ENCODE measurements at places on chromosomes 11 and 22. TPM values are rescaled to one million over a fixed set of nuclear protein-coding genes. Genes with fewer than 3 reads are reported as not detected.

Gene KLHL35
- total RNA-seq: 0.48 TPM

Gene OR4A47
- not detected for total RNA-seq

Gene SLN
- total RNA-seq: 24.8 TPM

Gene SYT8
- not detected for total RNA-seq

Gene CDHR5
- total RNA-seq: not detected

Gene CCDC88B
- 7.7 TPM for total RNA-seq

Gene SLC22A25
- total RNA-seq: not detected

Gene TRMU
- 37.7 TPM for total RNA-seq

Gene SPON1
- 3.0 TPM for total RNA-seq

Gene TBX10
- 0.51 TPM for total RNA-seq

Gene ALX4
- 0.03 TPM for total RNA-seq

Gene RASL10A
- 1.3 TPM for total RNA-seq

Gene ISX
- total RNA-seq: not detected

Gene CAT
- 135 TPM for total RNA-seq

Gene UBASH3B
- total RNA-seq: 2.5 TPM

Gene SOX10
- total RNA-seq: 1.2 TPM

Gene GAL
- not detected for total RNA-seq

Gene SGSM1
- 9.2 TPM for total RNA-seq

Gene OR4D6
- total RNA-seq: not detected

Gene SLC6A5
- total RNA-seq: not detected

Gene RASSF10
- total RNA-seq: 0.22 TPM

Gene SYT7
- 23.7 TPM for total RNA-seq

Gene SMTNL1
- not detected for total RNA-seq

Gene EHF
- 2.3 TPM for total RNA-seq

Gene RAB38
- total RNA-seq: 0.73 TPM

Gene USP2
- total RNA-seq: 136 TPM

Gene SLC43A1
- 5.4 TPM for total RNA-seq

Gene FGF4
- not detected for total RNA-seq

Gene TSGA10IP
- not detected for total RNA-seq

Gene KCNJ11
- 27.7 TPM for total RNA-seq

Gene ANO9
- 0.08 TPM for total RNA-seq

Gene MMP8
- not detected for total RNA-seq

Gene GP1BB
- total RNA-seq: not detected

Gene CTSW
- 0.73 TPM for total RNA-seq

Gene SHANK3
- 19.3 TPM for total RNA-seq

Gene TRIM29
- total RNA-seq: not detected

Gene KRTAP5-11
- total RNA-seq: not detected

Gene SCGB1C1
- total RNA-seq: not detected

Gene FAU
- total RNA-seq: 666 TPM

Gene CCDC89
- total RNA-seq: 0.97 TPM

Gene MOGAT2
- 0.13 TPM for total RNA-seq

Gene RFPL2
- total RNA-seq: not detected

Gene OR8G1
- total RNA-seq: not detected

Gene IGLL1
- total RNA-seq: not detected

Gene PATE1
- not detected for total RNA-seq

Gene KRTAP5-2
- total RNA-seq: not detected

Gene PHOX2A
- not detected for total RNA-seq

Gene LRRC4C
- 0.62 TPM for total RNA-seq

Gene PDE3B
- 5.3 TPM for total RNA-seq

Gene BDNF
- 4.0 TPM for total RNA-seq

Gene ARHGEF17
- total RNA-seq: 51.5 TPM

Gene KCNE3
- total RNA-seq: 2.6 TPM

Measured in Right ventricle myocardium superior (tissue), 1 donor.